ENCODE measurements at places on chromosomes 3 and 15.

DNA sequence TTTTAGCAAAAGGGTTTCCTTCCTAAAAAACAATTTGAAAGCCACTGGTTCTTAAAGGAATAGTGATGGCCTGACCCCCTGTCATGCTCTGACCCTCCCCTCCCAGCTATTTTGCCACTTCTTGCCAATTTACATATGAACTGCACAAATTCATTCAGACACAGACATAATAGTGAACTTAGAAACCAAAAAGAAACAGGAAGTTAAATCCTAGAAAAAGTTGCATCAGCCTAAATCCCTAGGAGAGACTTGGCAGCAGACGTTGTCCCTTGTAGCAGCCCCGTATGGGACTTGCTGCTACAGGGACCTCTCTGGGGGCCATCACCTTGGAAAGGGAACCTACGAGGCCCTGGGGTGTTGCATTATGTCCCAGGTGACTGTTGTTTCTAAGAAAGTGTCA, 14.3 kb upstream of the PDE8A start:
- no peak for DNase-seq

GRCh38 chr3:13839726-13840340, 40.0 kb downstream of the WNT7A start:
- no peak for DNase-seq

DNA sequence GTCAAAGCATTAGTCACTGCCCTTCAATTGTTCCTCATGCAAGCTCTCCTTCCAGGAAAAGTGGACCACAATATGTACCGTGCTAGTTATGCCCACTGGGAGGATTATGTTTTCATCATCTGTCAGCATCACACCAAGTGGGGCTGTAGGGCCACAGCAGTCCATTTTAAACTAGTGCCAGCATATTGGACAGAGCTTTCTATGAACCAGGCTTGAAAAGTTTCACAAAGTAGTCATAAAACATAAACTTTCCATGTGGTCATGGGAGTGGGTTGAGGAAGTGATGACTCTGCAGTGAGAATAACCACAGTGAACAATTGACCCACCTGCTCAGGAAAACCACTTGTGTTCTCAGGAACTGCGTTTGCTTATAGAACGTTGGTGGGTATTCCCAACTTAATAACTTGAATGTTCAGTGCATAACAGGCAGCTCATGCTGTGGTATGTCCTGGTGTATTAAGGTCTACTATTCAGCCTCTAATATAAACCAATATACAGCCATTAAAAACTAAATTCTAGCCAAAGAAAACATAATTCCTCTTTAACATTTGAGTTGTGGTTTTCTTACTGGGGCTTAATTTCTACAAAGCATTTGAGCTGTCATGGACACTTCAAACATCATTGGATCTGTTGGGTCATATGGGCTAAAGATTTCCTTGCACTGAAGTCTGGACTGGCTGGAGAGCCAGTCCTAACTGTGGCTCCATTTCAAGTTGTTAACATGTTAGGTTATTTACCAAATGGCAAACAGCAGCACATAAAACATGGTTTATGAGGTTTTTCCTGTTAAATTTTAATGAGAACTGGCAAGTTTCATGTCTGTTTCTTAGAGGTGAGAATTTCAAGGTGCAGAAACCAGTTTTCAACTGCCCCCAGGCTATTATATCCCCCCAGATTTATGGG, 274.1 kb downstream of the OTOL1 start:
- no peak for DNase-seq

GRCh38 chr15:64583519-64583918, 123.1 kb downstream of the ZNF609 start:
- no peak for DNase-seq

DNA sequence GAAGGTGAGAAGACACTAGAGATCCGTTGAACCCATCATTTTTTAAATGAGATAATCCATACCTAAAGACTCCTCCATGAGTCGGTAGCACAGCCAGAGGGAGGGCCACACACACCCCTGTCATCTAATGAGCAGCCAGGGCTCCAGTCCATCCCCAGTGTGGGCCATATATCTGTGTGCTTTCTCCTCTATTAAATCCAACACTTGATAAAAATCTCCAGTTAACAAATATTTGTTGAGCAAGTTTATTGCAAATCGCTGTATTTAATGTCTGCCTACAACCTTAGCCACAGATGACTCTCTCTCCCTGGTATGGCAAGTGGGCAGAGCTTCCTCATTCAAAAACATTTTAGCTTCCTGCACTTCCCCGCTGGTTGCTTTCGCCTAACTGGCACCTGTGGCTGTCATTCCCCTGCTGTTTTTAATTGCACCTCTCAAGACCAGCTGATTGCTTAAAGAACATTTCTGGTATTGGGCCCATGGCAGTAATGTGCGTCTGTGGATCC, 82.8 kb downstream of the SMAD3 start:
- no peak for DNase-seq

GRCh38 chr15:65777053-65777452, 15.0 kb downstream of the DENND4A start:
- DNase-seq = no peak

DNA sequence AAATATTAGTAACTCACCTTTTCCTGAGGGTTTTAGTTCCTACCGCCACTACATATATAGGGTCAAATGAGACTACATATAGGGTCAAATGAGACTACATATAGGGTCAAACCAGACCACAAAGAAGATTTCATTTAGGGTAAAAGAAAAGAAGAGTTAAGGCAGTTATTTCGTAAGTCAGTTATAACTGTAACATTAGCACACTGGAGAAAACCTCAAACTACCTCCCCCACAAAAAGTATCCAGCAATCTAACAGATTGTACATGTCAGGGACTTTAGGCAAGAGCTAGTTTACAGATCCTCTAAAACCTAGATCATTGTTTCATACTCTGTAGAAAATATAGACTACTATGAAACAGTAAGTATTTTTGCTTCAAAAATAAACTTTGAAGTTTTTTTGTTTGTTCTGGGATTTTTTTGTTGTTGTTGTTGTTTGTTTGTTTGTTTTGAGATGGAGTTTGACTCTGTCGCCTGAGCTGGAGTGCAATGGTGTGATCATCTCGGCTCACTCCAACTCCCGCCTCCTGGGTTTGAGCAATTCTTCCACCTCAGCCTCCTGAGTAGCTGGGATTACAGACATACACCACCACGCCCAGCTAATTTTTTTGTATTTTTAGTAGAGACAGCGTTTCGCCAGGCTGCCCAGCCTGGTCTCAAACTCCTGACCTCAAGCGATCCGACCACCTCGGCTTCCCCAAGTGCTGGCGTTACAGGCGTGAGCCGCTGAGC, 92.4 kb upstream of the CGNL1 start:
- DNase-seq = no peak

DNA sequence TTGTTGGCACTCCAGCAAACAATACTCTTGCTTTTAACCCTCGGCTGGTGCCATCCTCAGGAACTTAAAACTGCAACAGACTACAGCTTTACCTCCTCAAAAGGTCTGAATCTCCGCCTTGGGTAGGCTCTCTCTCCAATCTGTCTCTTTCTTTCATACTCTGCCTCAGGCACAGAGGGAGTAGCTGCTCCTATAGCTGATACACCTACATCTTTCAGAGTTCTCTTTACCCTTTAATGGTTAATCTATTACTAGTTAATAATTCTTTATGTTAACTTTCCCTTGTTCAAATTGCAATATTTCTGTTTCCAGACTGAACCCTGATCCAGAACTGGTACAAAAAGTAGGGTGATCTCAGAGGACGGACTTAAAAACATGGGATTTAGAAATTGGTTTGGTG, 66.2 kb downstream of the MAP4 start:
- no peak for DNase-seq

DNA sequence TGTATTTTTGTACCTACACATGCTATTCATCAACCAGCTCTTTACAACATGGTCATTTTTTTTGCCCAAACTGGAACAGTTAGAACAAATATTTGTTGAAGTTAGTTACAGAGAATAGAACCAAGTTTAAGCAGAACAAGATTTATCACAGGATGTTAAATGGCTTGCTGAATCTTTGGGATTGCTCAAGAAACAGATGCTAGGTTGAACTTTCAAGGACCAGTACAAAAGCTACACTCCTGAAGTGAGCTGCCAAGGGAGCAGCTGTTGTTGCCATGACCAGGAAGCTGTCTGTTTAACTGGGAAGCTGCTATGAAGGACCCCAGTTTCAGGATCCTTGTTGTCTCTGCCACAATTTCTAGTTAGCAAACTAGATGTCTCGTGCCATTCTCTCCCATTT, 53.7 kb downstream of the ZIC1 start:
- DNase-seq = no peak

DNA sequence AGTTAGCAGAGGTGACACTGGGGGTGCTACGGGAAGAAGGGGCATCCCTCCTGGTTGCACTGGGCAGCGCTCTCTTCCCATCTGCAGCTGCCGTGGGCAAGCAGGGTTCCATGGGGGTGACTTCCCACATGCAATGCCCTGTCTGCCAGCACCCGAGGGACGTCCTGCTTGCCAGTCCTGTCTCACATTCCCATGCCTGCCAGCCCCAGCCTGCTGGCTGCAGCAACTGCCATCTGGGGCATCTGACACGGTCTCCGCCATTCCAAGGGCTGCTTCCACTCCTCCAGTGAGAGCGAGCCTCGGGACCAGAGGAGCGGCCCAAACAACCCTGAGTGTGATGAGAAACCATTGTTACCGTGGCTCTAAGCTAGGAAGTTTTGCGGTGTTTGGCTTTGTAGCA, 45.4 kb upstream of the RPL32 start:
- DNase-seq = no peak

GRCh38 chr15:86375733-86376280, 296.1 kb downstream of the AGBL1 start:
- DNase-seq = no peak
